ENCODE measurements at places on chromosomes 11 and 22.

- no peak for DNase-seq
Measured at GRCh38 chr11:44978961-44979331, 28.3 kb upstream of the TP53I11 start.

DNA sequence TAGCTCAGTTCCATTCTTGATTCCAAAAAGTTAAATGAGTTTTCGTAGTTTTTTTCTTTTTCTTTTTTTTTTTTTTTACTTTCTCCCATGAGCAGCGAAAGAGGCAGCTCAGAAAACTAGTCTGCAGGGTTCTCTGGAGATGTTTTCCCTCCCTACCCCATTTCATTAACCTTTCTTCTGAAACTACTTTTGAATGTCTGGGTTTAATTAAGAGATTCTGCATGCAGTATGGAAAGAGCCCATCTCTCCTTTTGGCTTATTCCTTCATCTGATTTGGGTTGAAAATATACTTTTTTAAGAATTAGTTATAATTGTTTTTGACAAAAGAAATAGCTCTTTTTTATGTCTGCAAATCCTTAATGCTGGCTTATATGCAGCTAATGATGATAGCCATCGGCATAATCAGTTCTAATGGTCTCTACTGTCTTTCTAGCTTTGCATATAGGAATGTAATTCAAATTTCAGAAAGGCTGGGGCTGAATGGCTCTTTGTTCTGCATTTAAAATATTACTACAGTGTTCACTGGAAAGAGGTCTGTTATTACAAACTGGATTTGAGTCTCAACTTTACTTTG lies 265.3 kb downstream of the FAT3 start:
- DNase-seq = no peak

- no peak for DNase-seq
Measured at GRCh38 chr11:28702450-28702790, 594.2 kb downstream of the METTL15 start.

DNA sequence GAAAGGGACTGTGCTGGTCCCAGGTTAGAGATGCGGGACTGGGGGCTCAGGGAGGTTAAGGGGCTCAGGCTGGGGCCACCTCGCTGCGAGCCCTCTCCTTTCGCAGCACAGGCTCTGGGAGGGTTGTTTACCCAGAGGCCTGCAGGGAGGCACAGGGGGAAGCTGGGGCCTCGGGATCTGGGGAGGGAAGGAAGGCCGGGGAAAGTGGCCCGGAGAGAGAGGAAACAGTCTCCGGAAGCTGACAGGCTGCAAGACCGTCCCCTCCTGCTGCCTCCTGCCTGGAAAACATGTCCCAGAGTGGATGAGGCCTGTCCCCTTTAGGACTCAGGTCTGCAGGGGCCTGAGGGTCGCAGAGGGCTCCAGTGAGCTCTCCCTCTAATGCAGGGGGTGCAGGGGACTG lies 45.4 kb downstream of the MYO7A start:
- no peak for DNase-seq

- DNase-seq = no peak
Measured at GRCh38 chr22:22935546-22936157, 48.0 kb downstream of the IGLL5 start.

DNA sequence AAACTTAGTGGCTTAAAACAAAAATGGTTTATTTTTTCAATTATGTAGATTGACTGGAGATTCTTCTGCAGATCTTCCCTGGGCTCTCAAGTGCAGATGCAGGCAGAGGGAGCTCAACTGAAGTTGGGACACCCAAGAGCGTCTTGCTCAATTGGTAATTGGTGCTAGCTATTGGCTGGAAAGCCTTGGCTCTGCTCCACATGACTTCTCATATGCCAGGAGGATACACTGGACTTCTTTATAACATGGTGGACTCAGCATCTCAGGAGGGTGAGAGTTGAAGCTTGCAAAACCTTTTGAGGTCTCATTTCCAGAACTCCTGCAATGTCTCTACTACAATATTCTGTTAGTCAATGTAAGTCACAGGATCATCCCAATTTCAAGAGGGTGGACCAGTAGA lies 42.2 kb upstream of the PRSS23 start:
- no peak for DNase-seq

- DNase-seq = no peak
Measured at GRCh38 chr22:20511578-20512229, 4.3 kb downstream of the MED15 start.

DNA sequence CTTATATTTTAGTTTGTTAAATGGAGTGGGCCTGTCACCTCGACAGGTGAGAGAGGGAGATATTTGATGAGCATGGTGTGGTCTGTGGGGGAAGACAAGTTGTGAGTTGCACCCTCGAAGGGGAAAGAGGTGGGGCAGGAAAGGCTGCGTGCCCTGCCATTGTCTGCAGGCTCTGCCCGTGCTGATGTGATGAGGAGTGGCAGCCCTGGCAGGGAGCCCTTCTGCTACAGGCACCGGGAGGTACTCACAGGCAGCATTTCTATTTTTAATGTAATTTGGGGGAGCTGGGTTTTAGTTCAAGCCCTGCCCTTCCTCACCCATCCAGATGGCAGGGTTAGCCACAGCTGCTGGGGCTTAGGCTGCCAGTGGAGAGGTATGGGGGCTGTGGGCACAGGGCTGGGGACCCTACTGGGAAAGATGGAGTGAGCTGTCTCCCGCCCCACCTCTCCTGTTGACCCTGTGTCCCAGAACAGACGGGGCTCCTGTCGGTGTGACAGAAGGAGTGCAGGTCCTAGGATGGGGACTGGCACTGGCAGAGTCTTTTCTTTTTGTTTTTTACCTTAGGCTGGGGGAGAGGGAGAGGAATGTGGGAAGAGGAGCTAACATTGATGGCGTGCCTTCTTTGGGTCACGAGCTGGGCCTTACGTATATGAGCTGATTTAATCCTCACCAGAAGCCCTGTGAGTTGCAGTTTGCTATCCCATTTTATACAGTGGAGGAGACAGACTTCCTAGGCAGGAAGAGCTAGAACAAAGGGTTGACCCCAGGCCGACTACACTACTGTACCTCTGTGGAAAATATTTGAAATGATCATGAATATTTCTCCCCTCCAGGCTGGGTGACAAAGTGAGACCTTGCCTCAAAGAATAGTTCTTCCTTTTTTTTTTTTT lies 51.6 kb downstream of the CEP164 start:
- DNase-seq = no peak

GRCh38 chr11:115700496-115700895 lies 196.3 kb upstream of the CADM1 start:
- no peak for DNase-seq

- DNase-seq = no peak
Measured at GRCh38 chr11:104057908-104058307, 21.5 kb downstream of the DDI1 start.

- DNase-seq = no peak
Measured at GRCh38 chr11:82978422-82979099, 77.0 kb downstream of the DDIAS start.

GRCh38 chr22:32311551-32312071 lies 46.1 kb upstream of the RFPL3 start:
- DNase-seq = no peak

DNA sequence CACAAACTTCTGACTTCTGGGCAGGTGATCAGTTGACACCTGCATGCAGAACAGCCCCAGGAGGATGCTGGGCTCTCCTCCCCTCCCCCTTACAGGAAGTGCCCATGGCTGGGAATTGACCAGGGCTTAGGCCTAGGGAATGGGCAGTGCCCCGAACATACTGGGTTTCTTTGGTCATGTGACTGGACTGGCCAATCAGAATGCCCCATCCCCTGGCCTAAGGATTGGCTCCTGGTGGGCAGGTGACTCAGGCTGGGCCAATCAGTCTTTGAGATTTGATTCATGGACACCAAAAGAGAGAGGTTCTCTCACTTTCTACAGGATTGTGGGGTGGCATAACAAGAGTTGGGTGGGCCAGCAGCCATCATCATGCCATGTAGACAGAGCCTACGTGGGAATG lies 37.1 kb downstream of the MCM5 start:
- DNase-seq = no peak

GRCh38 chr11:4393858-4394223 lies 339 bp upstream of the TRIM21 start:
- no peak for DNase-seq

GRCh38 chr11:110251836-110252235 lies 44.6 kb downstream of the RDX start:
- no peak for DNase-seq

DNA sequence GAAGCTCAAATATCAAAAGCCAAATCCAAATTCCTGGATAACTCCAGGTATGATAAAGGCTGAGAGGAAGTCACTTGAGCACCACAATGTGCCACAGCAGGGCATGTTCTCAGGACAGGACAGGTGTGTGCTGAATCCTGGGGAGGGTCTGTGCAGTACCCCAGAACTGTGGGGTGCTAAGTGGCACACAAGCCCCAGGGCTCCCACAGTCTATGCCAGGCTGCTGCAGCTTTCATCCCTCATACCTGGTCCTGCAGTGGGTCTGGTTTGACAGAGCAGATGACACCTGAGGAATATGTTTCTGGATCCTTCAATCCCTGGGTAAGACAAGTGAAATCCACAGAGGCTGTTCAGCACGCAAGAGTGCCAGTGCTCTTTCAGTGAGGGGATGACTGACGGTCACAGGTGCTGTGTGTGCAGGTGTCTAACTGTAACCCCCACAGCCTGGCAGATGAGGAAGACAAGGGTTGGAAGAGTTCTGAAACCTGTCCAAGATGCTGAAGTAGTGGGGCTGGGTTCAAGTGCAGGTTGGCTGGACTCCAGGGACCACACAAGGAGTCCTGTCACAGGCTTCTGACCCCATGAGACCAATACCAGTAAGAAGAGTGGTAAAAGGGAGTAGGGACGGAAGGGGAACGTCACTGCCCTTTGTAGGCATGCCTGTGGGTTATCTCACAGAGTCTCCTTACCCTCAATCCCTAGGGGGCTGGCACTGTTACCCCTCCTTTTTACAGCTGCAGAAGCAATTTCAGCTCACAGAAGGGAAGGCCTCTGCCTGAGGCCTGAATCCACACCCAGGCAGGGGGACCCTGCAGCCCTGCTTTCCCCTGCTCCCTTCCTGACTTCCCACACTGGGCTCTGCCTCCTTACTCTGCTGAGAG lies 14.1 kb downstream of the SERPIND1 start:
- DNase-seq = no peak

DNA sequence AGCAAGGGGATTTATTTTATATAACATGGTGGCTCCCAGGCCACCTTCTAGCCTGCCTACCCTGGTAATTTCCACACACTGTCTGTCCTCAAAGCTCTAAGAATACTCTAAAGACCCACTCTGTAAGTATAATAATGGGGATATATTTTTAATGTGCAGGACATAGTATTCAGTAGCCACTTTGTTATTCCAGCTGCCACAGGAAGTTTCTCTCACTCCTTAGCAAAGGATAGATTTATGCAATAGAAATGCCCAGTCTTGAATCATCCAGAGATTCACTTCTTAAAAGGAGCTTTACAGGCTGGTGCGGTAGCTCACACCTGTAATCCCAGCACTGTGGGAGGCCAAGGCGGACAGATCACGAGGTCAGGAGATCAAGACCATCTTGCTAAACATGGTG lies 68.4 kb upstream of the LDLRAD3 start:
- DNase-seq = no peak

- no peak for DNase-seq
Measured at GRCh38 chr22:35596821-35597220, 20.3 kb downstream of the MB start.

- DNase-seq = no peak
Measured at GRCh38 chr11:36165621-36166397, 123.4 kb downstream of the COMMD9 start.

DNA sequence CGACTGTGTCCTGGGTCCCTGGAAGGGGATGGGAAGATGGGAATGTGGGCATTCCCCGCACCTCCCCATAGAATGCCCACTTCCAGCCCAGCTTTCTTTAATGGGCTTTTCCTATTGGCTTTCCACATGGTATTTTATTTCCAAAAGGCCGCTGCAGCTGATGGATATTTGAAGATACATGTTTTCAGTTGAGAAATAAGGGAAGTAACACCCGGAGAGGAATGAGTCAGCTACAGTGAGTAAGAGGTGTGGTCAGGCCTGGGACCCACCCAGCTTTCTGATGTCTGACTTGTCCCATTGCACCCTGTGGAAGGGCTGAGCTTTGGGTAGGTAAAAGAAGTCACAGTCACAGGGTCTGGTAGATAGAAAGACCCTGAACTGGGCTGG lies 476.9 kb downstream of the MIAT start:
- no peak for DNase-seq

DNA sequence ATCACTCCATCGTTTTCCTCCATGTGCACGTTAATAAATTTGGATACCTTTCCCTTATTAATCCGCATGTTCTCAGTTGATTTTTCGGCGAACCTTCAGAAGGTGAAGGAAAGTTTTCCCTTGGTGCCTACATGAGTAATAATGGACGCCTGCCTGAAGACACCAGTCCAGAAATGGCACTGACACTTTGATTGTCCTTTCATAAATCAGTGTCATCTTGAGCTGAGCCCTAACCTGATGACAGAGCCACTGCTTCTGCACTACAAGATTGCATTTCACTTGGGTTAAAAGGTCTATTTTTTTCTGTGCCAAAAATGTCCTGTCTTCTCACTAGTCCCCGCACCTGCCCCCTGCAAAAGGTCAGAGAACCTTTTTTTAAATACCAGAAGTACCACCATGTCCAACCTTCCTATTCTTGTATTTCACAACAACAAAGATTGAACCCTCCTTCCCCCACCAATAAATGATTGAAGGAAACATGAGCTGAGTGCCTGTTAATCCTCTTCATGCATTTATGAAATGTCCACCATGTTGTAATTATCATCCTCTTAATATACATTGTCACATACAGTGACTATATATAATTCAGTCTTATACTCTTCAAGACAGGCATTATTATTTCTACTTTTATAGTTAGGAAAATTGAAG lies 219.9 kb upstream of the UBASH3B start:
- DNase-seq = no peak

GRCh38 chr11:103792981-103793468 lies 243.4 kb upstream of the DDI1 start:
- DNase-seq = no peak
